BJ (cell line): ENCODE measurements at places on chromosomes 2 and 18. TPM values are rescaled to one million over a fixed set of nuclear protein-coding genes. Genes with fewer than 3 reads are reported as not detected.

GRCh38 chr2:102478686-102479470 is 5.9 kb downstream of the SLC9A4 start:
- DNase-seq = no peak

BMP10 gene
- polyA plus RNA-seq = not detected in 2 replicates

DNA sequence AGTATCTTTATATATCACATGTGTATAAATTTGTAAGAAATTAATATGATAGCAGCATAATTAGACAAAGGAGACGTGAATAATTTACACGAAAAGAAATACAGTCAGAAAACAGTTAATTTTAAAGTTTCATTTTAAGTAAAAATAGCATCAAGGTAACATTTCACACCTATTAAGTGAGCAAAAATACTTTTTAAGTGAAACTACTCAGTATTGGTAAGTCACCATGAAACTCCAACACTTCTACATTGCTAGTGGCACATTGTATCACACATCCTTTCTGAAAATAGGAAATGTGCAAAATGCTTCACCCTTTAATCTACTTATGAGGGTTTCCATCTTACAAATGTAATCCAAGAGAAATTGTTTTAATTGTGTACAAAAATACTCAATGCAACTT is 287.9 kb upstream of the EPAS1 start:
- no peak for DNase-seq

ABI2 gene
- polyA plus RNA-seq = 36.1 and 56.2 TPM in 2 replicates

DNA sequence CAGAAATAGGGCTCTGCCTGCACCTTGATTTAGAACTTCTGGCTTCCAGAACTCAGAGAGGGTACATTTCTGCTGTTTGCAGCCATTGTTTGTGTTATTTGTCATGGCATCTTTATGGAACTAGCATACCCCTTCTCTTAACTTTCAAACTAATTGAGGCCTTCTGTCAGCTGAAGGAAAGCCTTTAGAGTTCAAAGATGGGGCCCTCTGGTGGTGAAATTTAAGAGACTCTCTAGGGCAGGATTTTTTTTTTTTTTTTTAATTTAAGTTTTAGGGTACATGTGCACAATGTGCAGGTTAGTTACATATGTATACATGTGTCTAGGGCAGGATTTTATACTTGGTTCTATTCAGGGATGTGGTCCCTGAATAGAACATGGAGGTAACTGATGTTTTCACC is 260.6 kb upstream of the LINC00305 start:
- no peak for DNase-seq

CRACDL gene
- polyA plus RNA-seq = not detected in 2 replicates

DNA sequence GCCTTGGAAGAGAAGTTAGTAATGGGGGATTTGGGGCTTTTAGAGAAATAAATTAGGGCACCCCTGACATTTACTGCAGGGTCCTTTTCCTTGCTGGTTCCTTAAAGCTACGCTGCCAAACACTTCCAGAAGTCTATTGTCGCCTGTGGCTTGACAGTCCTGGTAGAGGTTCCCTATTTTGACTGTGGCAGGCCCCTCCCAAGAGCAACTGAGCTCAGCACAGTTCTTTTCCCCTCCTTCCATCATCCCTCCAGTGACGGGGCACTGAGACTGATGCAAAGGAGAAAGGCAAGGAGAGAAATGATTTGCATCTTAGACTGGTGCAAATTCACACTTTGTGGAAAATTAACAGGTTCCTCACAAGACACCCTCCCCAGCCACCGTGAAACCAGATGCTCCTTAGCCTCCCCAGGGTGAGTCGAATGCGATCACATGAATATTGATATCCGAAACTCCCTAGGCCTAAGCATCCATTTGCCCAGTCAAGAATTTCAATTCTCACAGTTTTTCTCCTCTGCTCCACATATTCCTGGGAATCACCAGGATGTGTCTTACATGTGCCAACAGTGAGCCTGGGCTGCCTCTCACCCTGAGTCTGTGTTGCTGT is 45.4 kb downstream of the RABL2A start:
- no peak for DNase-seq

GRCh38 chr2:149430743-149431736 is 100.7 kb downstream of the LYPD6 start:
- peak; percentile 12 for DNase-seq

- no peak for DNase-seq
These were observed 81.3 kb upstream of the PELI1 start for GRCh38 chr2:64225491-64225890.

DNA sequence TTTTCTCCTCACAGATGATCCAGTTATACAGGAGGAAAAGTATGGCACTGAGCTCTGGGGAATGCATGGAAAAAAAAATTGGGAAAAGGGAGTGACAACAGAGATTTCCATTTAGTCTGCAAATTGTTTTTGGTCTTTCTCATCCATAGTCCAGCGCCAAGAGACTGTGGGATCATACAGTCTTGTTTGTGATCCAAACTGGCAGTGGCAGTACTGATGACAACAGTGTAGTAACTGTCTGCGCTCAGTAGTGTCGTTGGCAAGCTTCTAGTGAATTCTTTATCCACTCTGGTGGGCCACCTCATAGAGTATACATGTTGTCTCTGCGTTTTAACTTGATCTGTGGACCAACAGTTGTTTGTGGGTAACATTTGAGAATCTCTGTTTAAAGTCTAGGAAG is 37.9 kb downstream of the GALNT1 start:
- no peak for DNase-seq

- DNase-seq = no peak
These were observed 466.0 kb downstream of the RIT2 start for GRCh38 chr18:42649331-42650035.

GRCh38 chr2:147630585-147630984 is 214.2 kb upstream of the ACVR2A start:
- no peak for DNase-seq

RAMP1 gene
- polyA plus RNA-seq = 5.7 and 10.8 TPM in 2 replicates

GRCh38 chr2:181954538-181954883 is 31.1 kb upstream of the PPP1R1C start:
- no peak for DNase-seq

DNA sequence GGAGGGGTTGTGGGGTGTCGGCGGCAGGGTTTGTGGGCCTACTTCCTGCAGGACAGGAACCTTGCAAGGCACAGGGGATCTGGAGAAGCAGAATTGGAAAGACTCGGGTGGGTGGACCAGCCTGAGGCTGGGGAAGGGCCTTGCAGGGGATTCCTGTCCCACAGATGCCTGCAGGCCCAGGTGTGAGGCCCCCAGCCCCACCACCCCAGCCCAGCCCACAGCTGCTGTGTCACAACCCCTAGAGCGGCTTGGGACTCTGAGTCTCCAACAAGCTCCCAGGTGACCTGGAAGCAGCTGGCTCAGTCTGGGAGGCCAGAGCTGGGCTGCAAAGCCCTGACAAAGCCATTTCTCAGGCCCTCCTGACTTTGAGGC is 93.1 kb downstream of the ZFP36L2 start:
- no peak for DNase-seq

DNA sequence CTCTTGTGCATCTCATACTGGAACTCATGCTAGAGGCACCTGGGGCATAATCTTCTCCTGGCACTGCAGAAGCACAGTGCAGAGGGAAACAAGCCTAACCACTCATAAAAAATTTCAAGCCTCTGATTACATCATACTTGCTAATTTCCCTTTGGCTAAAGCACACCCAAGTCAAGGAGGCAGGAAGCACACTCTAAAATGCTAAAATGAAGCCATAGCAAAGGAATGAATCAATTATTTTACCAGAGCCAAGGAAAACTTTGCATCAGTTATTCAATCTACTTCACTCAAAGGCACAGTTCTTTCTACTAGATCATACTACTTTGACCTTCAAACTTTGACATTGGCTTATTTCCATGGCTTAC is 79.6 kb upstream of the SPOPL start:
- DNase-seq = peak; percentile 77

- DNase-seq = no peak
These were observed 15.0 kb upstream of the TANC1 start for GRCh38 chr2:158953454-158953853.

DNA sequence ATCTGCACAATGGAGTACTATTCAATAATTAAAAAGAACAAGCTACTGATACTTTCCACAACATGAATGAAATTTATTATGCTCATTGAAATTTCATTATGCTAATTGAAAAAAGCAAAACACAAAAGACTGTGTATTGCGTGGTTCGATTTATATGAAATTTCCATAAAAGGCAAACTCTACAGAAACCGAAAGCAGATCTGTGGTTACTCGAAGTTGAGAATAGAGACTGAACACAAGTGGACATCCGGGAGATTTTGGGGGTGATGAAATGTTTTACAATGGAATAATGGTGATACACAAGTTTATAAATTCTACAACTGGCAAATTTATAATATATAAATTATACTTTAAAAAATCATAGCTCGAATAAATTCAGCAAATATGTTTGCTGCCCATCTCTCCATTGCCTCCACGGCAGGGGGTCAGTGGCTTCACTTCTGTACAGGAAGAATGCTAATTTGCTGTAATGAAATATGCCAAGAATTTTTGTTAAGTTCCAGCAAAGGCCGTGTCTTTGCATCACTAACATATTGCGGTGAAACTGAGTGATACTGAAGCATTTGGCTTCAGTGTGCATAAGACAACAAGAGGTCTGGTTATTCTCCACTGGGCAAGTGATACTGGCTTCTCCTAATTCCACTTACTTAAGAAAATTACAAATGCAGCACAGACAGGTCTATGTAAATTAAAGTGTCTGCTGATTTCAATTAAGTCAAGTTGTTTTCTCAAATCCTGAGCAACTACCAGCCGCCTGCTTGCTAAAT is 96.7 kb downstream of the TMEM163 start:
- DNase-seq = no peak

DNA sequence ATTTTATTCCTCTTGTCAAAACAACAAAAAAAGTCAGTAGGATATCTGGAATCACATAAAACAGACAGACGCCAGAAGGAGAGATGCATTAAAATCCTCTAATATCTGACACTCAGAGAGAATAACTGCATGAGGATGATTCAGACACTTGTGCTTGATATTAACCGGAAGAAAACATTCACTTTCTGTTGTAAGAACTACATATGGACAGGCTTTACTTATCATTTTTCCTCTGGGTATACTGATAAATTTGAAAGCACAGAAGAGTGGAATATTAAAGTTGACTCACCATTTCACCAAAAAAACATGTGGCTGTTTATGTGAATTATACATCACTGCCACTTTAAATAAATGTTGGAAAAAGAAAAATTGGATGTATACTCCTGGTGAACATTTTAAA is 589.1 kb upstream of the CDH2 start:
- DNase-seq = no peak

GRCh38 chr2:120348737-120349439 is 3.0 kb downstream of the INHBB start:
- no peak for DNase-seq
